ENCODE measurements at places on chromosomes 11 and 22.

- no peak for DNase-seq
Measured at GRCh38 chr11:102240502-102240901, 76.8 kb upstream of the BIRC3 start.

- DNase-seq: no peak
Measured at GRCh38 chr11:19816817-19817216, 104.2 kb downstream of the NAV2 start.

GRCh38 chr11:112656772-112657428 lies 304.3 kb upstream of the NCAM1 start:
- no peak for DNase-seq

GRCh38 chr22:23431337-23432072 lies 148.6 kb downstream of the IGLL1 start:
- DNase-seq: no peak

DNA sequence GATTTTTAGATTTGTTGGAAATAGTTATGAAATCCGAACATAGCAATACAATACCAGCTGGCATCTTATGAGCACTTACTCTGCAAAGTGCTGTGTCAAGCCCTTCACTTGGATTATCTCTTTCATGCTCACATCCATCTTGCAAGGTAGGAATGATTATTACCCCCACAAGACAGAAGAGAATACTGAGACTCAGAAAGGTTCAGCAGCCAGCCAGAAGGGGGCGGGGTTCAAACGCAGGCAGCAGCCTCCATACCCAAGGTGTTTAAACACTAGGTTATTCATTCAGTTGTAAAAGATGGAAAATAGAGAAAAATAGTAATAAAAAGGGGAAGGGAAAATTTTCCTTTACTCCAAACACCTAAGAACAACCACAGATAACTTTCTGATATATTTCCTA lies 158.5 kb downstream of the CCDC34 start:
- no peak for DNase-seq

Data from effector CD4-positive, alpha-beta T cell (primary cell).